ENCODE measurements at places on chromosomes 16 and 17.
A peak's percentile ranks its signal among the peaks of the same experiment; 100 is the strongest.

DNA sequence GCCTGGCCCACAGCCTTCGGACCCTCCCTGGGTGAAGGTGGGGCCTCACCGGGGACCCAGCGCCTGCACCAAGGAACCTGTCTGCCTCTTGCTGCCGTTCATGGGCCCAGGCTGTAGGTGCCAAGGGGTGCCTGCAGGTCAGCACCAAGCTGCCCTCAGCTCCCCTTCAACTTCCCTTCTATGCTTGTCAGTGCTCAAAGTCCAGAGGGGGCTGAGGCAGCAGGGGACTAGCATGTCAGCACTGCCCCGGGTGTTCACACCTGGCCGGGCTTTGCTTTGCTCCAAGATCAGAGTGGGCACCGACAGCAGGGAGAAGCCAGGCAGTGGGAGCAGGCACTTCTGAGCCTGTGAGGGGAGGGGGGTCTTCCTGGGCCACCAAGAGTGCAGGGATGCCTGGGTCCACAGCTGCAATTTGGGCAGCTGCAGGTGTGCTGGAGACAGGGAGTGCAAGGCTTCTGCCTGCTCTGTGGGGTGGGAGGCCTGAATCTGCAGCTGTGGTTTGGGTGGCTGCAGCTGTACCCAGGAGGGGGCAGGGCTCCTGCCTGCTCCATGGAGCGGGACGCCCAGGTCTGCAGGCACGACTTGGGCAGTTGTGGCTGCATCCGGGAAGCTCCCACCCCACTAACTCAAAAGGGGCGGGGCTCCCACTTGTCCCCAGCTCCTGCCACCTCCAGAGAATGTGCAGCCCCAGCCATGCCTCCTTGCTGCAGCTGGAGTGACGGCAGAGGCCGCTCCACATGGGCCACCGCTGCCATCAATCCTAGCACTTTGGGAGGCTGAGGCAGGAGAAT lies 27.6 kb upstream of the PRM1 start:
- no peak for DNase-seq

DNA sequence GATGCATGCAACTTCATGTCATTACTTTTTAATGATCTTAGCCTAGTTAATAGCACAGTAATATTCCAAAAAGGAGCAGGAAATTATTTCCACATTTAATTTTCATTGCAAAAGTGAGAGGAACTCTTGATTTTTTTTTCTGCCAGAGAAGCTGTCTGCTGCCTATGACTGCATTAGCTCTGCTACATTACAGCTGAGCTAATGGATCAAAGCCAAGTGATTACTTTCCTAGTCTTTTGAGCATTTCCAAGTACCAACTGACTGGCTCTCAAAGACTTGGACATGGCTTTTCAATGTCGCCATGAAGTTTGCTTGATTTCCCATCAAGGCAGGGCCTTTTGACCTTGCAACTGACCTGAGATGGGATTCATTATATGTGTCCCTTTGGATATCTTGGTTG lies 356.6 kb upstream of the XYLT1 start:
- no peak for DNase-seq

GRCh38 chr16:12548270-12548983 lies 255.3 kb downstream of the CPPED1 start:
- DNase-seq = no peak

- DNase-seq = peak; percentile 74
Measured at GRCh38 chr17:45172541-45173286, 11.0 kb downstream of the HEXIM2 start.

GRCh38 chr17:16304830-16305229 lies 48.4 kb downstream of the CENPV start:
- DNase-seq = no peak

- DNase-seq = peak; percentile 66
Measured at GRCh38 chr17:82236142-82236971, 7.5 kb downstream of the SLC16A3 start.

DNA sequence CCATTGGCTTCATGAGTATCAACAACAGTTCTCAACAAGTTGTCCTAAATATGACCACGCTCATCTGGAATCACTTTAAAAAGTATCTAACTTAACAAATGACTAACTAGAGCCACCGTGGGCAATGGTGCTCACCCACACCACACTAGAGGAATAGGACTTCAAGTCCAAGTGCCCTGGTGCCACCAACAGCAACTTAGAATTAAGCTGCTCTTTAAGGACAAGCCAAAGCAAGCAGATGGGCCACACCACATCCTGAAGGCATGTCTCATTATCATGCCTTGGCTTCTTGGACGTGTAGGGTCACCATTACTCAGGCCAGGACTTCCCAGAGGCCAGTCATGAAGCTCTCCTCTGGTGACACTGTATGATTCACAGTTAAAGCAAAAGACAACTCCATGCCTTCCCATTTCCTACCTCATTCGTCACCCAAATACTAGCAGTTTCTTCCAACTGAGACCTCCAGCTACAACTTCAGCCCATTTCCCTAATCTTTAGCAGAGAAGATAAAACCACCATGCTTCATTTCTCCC lies 9.4 kb upstream of the SLC6A4 start:
- DNase-seq = no peak

- peak; percentile 51 for DNase-seq
Measured at GRCh38 chr16:67562918-67563707, 787 bp downstream of the CTCF start.

GRCh38 chr17:49343273-49343672 lies 18.8 kb downstream of the ZNF652 start:
- DNase-seq = peak; percentile 15

- no peak for DNase-seq
Measured at GRCh38 chr16:2206780-2207433, 1.7 kb downstream of the MLST8 start.

Data from CD4-positive, alpha-beta T cell treated with Interleukin-6 at 100 ng/mL for 8 hours (primary cell).